ENCODE measurements at places on chromosomes 4 and X.

DNA sequence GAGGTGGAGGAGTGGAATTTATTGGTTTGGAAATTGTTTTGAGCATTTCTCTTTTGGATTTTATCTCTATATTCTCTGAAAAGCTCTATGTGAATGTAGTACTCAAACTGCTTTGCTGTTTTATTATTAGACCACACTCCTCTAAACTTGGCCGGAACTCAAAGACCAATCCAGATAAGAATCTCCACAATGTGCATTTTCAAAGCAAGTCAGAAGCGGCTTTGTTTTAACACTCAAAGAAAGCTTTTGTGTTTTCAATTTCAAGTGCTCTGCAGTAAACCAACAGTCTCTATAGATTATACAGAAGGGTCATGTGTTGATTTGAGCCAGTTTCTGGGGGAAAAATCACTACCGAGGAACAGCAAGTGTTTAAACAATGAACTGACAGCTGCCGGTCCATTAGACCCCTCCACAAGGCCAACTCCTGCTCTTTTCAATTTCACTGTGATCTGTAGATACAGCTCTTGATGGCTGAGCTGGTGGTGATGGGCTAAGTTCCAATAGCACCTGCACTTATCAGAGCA, 79.4 kb downstream of the FTHL17 start:
- DNase-seq, result no peak

- DNase-seq, result no peak
These were observed 326.8 kb downstream of the INPP4B start for GRCh38 chr4:142519342-142519741.

- DNase-seq, result no peak
These were observed 2.5 kb downstream of the DDIT4L start for GRCh38 chr4:100187781-100188180.

- DNase-seq, result no peak
These were observed 123.3 kb downstream of the ARHGEF9 start for GRCh38 chrX:63661676-63662075.

GRCh38 chr4:124111922-124112321, 600.6 kb downstream of the ANKRD50 start:
- no peak for DNase-seq

- no peak for DNase-seq
These were observed 13.3 kb downstream of the VEGFC start for GRCh38 chr4:176779421-176779820.

- no peak for DNase-seq
These were observed 77.9 kb downstream of the PALLD start for GRCh38 chr4:168574581-168575295.

GRCh38 chrX:71604796-71605568, 13.3 kb downstream of the CXCR3 start:
- DNase-seq, result no peak

DNA sequence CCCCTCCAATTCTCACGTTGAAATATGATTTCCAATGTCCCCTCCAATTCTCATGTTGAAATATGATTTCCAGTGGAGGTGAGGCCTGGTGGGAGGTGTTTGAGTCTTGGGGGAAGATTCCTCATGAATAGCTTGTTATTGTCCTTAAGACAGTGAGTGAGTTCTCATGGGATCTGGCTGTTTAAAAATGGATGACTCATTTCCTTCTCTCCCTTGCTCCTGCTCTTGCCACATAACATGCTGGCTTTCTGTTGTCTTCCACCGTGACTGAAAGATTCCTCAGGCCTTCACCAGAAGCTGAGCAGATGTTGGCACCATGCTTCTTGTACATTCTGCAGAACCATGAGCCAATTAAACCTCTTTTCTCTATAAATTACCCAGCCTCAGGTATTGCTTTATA, 346.8 kb upstream of the TECRL start:
- no peak for DNase-seq

GRCh38 chr4:185112104-185112503, 31.0 kb upstream of the SLC25A4 start:
- no peak for DNase-seq

DNA sequence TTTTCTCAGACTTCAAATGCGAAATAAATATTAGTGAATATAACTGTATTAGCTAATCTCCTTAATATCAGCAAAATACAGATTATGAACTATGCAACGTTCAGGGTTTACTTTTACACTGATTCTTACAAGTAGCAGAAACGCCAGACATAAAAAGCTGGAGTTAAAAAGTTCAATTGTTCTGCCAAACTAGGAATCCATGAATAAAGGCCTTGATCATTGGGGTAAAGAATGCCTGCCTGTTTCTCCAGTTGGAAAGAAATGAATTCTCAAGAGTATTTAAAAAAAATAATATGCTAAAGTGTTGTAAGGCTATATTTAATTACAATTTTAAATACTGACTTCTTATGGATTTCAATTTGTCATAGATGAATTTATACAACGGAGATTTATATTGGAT, 612.2 kb downstream of the DMD start:
- DNase-seq, result no peak

All from stimulated activated CD8-positive, alpha-beta memory T cell treated with anti-CD3 and anti-CD28 coated beads, Interleukin-7, amount 100 ng/mL, for 24 hours (primary cell).